Caudate nucleus (tissue), 63 donors: ENCODE measurements at places on chromosomes 12 and 14.

GRCh38 chr12:63294327-63294632, 143.3 kb upstream of the AVPR1A start:
- DNase-seq: no peak

- no peak for DNase-seq
These were observed 40.2 kb upstream of the APPL2 start for GRCh38 chr12:105275997-105276733.

DNA sequence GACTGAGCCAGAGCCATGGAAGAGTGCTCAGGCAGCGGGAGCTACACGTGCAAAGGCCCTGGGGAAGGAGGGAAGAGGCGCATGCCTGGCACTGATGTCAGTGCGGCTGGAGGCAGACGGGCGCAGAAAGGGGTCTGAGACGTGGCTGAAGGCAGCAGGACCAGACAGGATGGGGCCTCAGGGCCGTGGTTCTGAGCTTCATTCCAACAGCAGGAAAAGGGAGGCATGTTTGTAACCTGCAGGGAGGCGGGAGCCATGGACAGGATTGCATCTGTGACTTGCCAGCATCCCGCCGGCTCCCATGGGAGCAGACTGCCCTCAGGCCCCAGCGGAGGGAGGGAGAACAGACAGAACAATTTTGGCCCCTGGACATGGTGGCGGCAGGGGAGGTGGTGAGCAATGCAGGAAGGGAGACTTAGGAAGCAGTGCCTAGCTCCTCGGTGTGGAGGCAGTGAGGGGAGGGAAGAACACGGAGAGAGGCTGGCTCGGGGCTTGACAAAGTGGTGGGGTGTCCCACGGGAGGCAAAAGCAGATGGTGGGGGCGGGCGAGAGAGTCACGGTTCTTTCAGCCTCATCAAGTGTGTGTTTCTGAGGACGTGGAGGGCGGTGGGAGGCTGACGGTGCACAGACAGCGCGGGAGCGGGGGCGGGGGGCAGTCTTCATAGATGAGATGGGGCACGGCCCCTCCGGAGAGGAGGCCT, 33.3 kb upstream of the INF2 start:
- DNase-seq: no peak

DNA sequence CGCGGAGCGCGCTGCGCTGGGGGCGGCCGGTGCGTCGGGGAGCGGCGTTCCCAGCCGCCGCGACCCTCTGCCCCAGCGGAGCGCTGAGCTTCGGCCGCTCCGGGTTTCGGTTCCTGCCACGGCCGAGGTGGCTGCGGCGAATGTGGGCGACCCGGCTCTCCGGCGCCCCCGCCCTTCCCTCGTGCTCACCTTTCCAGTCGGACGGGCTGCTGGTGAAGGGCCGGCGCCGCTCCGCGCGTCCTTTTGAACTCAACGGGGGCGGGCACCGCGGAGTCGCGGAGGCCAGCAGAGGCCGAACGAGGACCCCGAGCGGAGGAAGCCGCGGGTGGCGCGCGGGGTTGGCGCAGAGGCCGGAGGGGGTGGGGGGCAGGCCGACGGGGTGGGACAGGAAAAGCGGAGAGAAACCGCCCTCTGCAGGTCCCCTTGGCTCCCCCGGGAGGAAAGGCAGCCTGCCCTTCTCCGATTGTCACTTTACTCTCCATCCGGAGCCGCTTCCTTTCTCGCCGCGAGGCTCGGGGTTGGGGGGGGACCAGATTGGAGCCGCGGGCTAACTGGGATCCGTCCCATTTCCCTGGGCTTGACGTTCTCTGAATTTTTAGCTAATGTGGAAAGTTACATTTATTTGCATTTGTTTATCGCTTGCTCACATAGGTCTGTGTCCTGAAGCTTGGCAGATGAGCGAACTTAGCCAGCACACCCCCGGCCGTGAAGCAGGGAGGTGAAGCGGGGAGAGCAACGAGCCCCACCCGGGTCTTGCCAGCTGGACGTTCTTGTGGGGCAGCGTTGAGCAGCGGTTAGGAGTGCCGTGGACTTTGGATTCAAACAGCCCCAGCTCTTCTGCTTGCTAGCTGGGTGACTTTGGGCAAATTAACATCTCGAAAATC, at the start of gene SMAGP:
Gene SMAGP (minus strand): TSS at position 349 of the 884 bp plus-strand sequence. CDS start 1,137 bp downstream, outside the sequence.
- no peak for DNase-seq

GRCh38 chr12:119602734-119603094, 9.1 kb downstream of the TMEM233 start:
- DNase-seq: no peak

DNA sequence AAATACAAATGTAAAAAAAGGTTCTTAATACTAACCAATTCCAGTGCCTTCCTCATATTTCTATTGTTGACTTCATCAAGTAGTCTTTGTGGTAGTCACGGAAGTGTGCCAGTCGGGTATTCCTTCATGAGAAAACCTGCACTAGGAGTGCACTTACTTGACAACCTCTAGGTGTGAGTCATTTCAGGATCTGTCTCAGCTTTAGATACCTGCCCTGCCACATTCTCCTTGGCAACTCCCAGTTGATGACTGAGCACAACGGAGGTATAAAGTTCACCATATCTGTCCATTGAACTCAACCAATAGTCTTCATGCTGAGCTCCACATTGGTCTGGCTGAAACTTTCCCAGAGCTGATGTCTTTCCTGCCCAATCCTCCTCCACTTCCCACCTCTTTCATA, 215.7 kb downstream of the SYT10 start:
- DNase-seq: no peak

- no peak for DNase-seq
These were observed 5.6 kb downstream of the RDH11 start for GRCh38 chr14:67690011-67690410.

GRCh38 chr12:103884316-103884715, 43.3 kb upstream of the NT5DC3 start:
- DNase-seq: no peak

DNA sequence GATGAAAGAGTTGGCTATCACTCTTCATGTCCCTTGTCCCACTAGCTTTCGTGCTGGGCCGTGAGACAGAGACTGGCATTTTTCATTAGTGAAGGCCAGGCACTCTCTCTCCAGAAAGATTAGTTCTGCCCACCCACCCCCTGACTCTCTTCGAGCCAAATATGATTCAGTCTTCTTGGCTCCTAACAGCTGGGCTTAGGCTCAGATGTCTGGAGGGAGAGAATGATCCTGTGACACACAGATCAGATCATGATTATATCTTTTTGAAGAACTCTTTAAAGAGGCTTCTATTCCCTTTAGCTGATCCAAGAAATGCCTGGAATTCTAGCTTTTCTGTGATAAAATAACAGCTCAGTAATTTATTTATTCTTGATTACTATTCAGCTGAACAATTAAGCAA, 5.2 kb upstream of the GNG2 start:
- DNase-seq: no peak

DNA sequence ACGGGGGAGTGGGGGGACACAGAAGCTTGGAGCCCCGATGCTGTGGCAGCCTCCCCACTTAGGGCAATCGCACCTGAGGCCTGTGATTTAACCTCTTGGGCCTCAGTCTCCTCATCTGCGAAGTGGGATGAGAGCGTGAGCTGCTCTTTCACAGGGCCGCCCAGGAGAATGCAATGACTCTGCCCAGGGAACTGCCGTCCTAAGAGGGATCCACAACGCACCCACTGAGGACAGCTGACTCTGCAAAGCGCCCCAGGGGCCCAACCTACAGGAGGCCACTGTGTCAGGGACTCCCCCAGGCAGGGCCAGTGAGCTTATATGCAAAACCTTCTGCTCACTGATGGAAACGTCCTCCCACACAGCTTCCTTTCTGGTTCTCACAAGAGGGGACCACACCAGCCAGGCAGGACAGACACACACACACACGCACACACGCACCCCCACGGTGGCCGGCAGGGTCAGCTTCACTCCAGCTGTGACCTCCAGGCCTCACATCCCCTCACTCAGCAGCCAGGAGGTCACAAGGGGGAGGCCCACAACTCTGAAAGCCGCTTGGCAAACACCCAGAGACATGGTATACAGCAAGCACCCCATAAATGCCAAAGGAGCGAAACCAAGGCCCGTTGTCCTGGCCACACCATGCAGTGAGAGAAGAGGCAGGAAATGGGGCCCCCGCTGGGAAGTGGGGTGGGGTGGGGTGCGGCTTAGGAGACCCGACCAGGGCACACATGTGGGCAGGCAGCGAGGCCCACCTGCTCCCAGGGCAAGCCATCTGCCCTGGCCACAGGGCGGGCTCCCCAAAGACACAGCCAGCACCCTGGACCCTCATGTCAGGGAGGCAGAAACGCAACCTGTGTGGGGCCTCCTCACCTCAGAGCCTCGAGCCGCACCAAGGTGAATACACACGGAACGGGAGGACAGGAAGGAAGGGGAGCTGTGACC, 73.3 kb downstream of the NCOR2 start:
- DNase-seq: no peak

DNA sequence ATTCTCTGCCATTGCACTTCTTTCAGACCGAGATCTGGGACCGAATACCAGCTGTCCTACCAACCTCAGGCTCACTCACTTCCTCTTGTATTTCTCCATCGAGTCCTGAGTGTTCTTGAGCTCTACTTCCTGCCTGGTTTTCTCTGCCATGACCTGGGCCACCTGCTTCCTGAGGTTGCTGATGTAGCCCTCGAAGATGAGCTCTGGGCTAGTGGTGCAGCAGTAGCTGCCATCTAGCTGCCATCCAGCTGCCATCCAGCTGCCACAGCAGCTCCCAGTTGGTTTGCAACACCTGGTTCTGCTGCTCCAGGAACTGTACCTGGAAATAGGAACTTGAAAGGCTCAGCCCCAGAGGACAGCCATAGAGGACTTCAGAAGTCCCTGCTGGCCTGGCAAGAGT, 15.0 kb upstream of the KRT73 start:
- no peak for DNase-seq

DNA sequence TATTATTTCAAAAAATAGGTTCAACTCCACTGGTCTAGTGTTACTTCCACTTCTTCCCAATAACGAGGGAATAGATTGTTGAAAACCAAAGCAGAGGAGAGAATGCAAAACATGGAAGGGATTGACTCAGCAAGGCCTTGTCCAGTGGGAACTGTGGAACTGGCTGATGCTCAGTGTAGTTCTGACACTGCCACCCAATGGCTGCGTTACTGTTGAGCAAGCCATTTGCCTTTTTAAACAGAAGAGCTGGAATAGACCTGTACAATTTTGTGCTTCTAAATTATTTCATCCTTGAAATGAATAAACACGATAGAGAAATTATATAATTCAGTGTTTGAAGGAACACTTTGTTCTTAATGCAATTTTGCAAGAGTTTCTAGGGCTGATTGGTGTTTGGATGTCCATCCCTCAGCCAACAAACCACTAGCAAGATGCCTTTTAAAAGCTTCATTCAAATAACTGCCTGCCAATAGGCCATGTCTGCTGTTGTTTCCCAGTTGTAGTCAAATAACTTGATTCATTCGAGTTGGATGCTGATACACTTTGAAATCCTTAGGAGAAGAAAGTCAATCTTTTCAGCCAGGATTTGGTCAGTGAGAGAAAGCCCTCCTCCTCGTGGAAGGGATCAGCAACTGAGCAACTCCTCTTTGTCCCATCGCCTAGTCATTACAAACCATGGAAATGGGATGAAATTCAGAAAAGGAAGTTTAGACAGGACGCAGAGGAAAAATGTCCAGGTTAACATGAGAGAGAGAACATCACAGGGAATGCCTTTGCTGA, 7.3 kb upstream of the MGP start:
- no peak for DNase-seq

DNA sequence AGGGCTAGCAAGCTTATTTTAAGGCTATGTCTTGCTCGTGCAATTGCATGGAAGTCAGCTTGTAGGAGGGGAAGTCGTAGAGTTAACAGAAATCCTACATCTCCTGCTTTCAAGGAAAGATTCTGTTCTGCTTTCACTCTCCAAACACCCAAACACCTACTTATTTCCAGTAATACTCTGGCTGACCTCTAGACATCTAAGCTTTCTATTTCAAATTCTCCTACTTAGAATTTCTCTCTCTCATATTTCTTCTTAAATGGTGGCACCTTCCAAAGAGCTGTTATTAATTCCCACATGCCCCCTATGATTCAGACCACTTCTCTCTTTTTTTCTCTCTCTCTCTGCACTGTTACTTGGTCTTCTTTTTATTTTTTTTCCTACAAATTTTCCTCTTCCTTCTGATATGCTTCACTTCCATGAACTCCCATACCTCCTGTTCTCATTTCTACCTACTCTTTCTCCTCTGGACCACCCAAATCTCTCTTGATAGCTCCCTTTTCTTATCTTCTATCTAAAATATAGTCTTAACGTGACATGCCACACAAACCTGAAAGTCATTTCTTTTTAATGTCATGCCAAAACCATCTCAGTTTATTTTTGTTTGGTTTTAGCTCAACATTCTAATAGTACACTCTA, 90.8 kb downstream of the RPS6KA5 start:
- no peak for DNase-seq
